Activated CD8-positive, alpha-beta T cell treated with anti-CD3 and anti-CD28 coated beads for 36 hours (primary cell): ENCODE measurements at places on chromosomes 1 and 21.

- H3K36me3 ChIP-seq, result peaks cover 18% of the 10 kb centered on the region
- H3K27ac ChIP-seq, result no peak overlapping the region
- no peaks in the 10 kb centered on the region for H3K27me3 ChIP-seq
- no peaks in the 10 kb centered on the region for H3K4me1 ChIP-seq
- DNase-seq, result peak; percentile 23
Measured at GRCh38 chr1:178768423-178768822, 43.4 kb downstream of the RALGPS2 start.

DNA sequence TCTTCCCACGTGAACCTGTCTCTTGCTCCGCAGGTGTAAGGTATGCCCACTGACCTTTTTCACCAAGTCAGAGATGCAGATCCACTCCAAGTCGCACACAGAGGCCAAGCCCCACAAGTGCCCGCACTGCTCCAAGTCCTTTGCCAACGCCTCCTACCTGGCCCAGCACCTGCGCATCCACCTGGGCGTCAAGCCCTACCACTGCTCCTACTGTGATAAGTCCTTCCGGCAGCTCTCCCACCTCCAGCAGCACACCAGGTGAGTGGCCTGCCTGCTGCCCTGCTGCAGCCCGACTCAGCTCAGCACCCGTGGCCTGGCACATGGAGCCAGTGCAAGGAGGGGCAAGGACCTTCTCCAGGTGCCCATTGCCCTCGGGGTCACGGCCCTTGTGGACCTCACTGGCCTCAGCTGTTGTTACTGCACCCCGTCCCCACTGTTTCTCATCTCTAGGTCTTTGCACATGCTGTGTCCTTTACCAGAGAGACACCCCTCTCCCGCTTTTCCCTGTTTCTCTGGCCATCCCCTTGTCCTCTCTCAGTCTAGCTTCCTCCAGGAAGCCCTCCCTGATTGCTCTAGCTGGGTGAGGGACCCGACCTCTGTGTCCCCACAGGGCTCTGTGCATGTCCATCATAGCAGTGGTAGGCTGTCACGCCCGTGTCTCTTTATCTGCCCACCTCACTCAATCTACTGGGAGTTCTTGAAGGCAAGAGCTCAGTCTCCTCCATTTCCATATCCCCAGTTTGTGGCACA is 25.4 kb downstream of the ZNF362 start:
- H3K36me3 ChIP-seq, result peaks cover 11% of the 10 kb centered on the region
- H3K27ac ChIP-seq, result no peak overlapping the region
- no peaks in the 10 kb centered on the region for H3K27me3 ChIP-seq
- DNase-seq, result no peak

GRCh38 chr1:170145770-170146676 is at the start of gene NTMT2:
Gene NTMT2, plus strand, starts transcription at chr1:170145959. Its CDS starts 149 bp downstream, at chr1:170146108.
- no peak within 1 kb of the TSS for H3K4me3 ChIP-seq
- peaks cover 16% of the 10 kb centered on the region for H3K4me1 ChIP-seq
- H3K36me3 ChIP-seq, result no peaks in the 10 kb centered on the region

- H3K36me3 ChIP-seq, result no peaks in the 10 kb centered on the region
- H3K27me3 ChIP-seq, result no peaks in the 10 kb centered on the region
- H3K4me1 ChIP-seq, result no peaks in the 10 kb centered on the region
- no peak overlapping the region for H3K27ac ChIP-seq
- no peak overlapping the region for H3K4me3 ChIP-seq
Measured at GRCh38 chr1:190391582-190391981, 86.1 kb downstream of the BRINP3 start.

DNA sequence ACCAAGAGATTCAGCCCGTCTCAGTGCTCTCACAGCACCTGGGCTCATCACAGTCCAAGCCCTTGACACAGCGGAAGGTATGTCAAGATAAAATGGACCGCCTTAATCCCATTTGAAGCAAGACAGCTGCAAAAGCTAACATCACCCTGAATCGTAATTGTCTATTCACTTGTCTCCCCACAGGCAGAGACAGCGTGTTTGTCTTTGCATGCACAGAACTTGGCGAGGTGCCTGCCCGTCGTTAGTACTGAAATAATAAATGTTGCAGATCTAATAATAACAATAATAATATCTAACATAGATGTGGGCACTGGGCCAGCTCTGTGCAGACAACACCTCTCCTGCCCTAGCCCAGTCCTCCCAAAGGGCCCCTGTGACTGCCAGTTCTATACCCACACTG is 271.7 kb downstream of the NPHP4 start:
- no peak overlapping the region for H3K27ac ChIP-seq
- no peaks in the 10 kb centered on the region for H3K36me3 ChIP-seq
- H3K4me3 ChIP-seq, result no peak overlapping the region
- no peaks in the 10 kb centered on the region for H3K4me1 ChIP-seq

DNA sequence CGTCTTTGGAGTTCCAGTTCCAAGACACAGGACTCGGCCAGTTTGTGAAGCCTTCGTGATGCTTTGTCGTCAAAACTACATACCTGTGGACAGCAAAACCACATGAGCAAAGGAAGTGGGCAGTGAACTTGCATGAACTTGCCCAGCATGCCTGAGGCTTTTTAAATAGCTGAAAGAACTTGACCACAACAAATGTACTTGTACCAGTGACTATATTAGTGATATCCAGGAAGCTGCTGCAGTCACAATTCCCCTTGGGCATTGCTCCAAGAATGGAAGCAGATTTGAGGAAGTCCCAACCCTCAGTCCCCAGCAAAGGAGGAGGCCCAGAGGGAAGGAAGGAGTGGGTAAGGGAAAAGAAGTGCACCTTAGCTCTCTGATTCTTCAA is 2.6 kb downstream of the FUCA1 start:
- H3K4me3 ChIP-seq, result no peak overlapping the region
- no peak overlapping the region for H3K27ac ChIP-seq
- peaks cover 9% of the 10 kb centered on the region for H3K36me3 ChIP-seq

DNA sequence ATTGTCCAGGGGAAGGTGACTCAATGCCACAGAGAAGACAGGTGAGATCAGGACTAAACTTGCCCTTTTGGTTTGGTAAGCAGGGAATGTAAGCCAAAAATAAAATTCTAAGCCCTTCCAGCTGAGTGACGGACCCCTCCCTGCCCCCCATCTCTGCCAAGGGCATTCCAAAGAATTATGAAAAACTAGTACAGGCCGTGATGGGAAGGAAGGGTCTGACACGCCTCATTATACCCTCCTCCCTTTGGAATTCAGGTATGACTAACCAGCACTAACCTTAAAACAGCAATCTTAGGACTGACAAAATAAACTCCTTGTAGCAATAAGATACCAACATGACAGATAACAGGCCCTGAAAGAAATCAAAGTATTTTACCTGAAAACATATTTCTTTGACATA is 99.6 kb downstream of the GABPA start:
- no peaks in the 10 kb centered on the region for H3K36me3 ChIP-seq
- H3K4me3 ChIP-seq, result no peak overlapping the region
- H3K4me1 ChIP-seq, result no peaks in the 10 kb centered on the region

GRCh38 chr1:202709276-202710041 is 795 bp downstream of the SYT2 start:
- no peaks in the 10 kb centered on the region for H3K36me3 ChIP-seq
- no peak overlapping the region for H3K27ac ChIP-seq
- no peak for DNase-seq
- H3K27me3 ChIP-seq, result peaks cover 56% of the 10 kb centered on the region

- H3K27ac ChIP-seq, result no peak overlapping the region
- peaks cover 26% of the 10 kb centered on the region for H3K36me3 ChIP-seq
- H3K4me1 ChIP-seq, result no peaks in the 10 kb centered on the region
- no peaks in the 10 kb centered on the region for H3K27me3 ChIP-seq
- no peak overlapping the region for H3K4me3 ChIP-seq
Measured at GRCh38 chr1:211973541-211973940, 61.8 kb downstream of the INTS7 start.

DNA sequence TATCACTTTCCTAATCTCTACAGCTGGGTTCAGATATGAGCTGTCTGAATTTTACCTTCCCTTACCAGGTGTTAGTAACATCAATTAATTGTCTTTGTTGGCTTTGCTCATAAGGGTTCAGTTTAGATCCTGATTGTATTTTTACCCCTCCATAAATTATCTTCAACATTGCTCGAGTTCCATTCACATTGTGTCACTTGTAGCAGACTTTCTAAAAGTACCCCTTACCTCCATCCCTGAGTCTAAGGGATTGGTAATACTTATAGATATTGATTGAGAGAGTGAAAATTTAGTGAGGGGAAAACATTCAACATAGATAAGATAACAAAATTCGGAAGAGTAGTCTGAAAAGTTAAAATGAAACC is 7.3 kb downstream of the RASAL2 start:
- peaks cover 13% of the 10 kb centered on the region for H3K27me3 ChIP-seq
- DNase-seq, result no peak
- H3K27ac ChIP-seq, result no peak overlapping the region
- H3K4me3 ChIP-seq, result no peak overlapping the region
- no peaks in the 10 kb centered on the region for H3K4me1 ChIP-seq

- DNase-seq, result no peak
- no peak overlapping the region for H3K27ac ChIP-seq
- H3K4me3 ChIP-seq, result no peak overlapping the region
- peaks cover 1% of the 10 kb centered on the region for H3K27me3 ChIP-seq
- peaks cover 7% of the 10 kb centered on the region for H3K4me1 ChIP-seq
Measured at GRCh38 chr1:202310071-202310725, 31.5 kb downstream of the UBE2T start.

- H3K4me1 ChIP-seq, result no peaks in the 10 kb centered on the region
- peaks cover 26% of the 10 kb centered on the region for H3K36me3 ChIP-seq
- no peak overlapping the region for H3K27ac ChIP-seq
- no peak overlapping the region for H3K4me3 ChIP-seq
- no peaks in the 10 kb centered on the region for H3K27me3 ChIP-seq
Measured at GRCh38 chr1:243575070-243575469, 275.0 kb downstream of the AKT3 start.

- H3K27me3 ChIP-seq, result no peaks in the 10 kb centered on the region
- H3K4me3 ChIP-seq, result peak overlapping the region; percentile 91
- peaks cover 35% of the 10 kb centered on the region for H3K4me1 ChIP-seq
- no peaks in the 10 kb centered on the region for H3K36me3 ChIP-seq
Measured at GRCh38 chr1:65068202-65069010, 79.6 kb upstream of the AK4 start.

GRCh38 chr1:85128316-85128715 is 72.5 kb downstream of the SYDE2 start:
- no peak overlapping the region for H3K4me3 ChIP-seq
- H3K27me3 ChIP-seq, result peaks cover 3% of the 10 kb centered on the region
- H3K27ac ChIP-seq, result no peak overlapping the region

- H3K36me3 ChIP-seq, result peaks cover 66% of the 10 kb centered on the region
- DNase-seq, result no peak
- H3K4me1 ChIP-seq, result peaks cover 9% of the 10 kb centered on the region
- no peak overlapping the region for H3K27ac ChIP-seq
- no peak overlapping the region for H3K4me3 ChIP-seq
Measured at GRCh38 chr1:39317111-39317510, 112.6 kb downstream of the MACF1 start.

DNA sequence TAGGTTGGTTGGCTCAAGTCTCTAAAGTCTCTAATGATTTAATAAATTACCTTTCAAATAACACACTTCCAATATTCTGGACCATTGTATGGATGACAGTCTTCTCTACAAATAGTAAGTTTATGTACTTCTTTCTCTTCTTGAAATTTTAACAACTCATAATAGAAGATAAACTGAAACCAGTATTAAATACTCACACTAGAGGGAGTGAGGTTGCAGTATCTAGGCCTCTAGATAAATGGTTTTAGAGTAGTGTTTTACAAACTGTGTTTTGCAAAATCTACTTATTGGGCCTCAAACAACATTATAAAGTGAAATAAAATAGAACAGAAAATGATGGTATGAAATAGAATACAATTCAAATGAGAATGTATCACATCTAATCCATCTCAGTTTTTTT is 479.9 kb upstream of the BRINP3 start:
- no peak overlapping the region for H3K4me3 ChIP-seq
- no peaks in the 10 kb centered on the region for H3K36me3 ChIP-seq
- no peaks in the 10 kb centered on the region for H3K27me3 ChIP-seq
- H3K27ac ChIP-seq, result no peak overlapping the region
- no peak for DNase-seq
